ENCODE measurements at places on chromosomes 6 and 20.

DNA sequence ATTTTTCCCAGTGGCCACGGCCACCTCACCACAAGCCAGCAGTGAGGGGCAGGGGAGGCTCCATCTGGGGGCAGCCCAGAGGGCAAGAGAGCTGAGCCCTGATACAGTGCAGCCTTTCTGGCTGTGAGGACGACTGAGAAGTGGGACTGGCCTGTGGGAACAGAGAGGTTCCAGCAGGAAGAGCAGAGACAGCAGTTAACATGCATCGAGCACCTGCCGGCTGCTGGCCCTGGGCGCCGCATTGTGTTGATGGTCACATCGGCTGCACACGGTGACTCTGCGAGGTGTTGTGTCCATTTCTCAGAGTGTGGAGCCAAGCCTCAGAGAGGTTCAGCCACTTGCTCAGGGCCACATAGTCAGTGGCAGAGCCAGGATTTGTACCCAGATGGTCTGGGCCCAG, 9.8 kb downstream of the FOXS1 start:
- no peak for DNase-seq

- no peak for DNase-seq
Observed at GRCh38 chr6:45987856-45988255, 27.8 kb downstream of the CLIC5 start.

DNA sequence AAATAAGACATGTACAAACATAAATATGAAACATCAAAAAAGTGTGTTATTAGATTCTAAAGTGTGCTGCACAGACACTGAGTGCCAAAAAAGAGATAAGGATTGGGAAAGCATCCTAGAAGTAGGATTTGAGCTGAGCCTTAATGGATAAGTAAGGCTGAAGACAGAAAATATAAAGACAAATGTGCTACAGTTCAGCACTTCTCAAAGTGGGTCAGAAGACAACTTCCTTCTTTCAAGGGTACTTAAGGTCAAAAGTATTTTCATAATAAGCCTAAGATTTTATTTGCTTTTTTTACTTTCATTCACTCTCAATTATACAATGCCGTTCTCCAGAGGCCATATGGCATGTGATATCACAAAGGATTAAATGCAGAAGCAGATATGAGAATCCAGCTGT, 16.8 kb downstream of the USP45 start:
- peak; percentile 9 for DNase-seq

GRCh38 chr20:23445596-23446217, 6.2 kb downstream of the CSTL1 start:
- DNase-seq = peak; percentile 80

Data from fibroblast of villous mesenchyme (primary cell).